ENCODE measurements at places on chromosomes 7 and 10.
A peak's percentile ranks its signal among the peaks of the same experiment; 100 is the strongest.

DNA sequence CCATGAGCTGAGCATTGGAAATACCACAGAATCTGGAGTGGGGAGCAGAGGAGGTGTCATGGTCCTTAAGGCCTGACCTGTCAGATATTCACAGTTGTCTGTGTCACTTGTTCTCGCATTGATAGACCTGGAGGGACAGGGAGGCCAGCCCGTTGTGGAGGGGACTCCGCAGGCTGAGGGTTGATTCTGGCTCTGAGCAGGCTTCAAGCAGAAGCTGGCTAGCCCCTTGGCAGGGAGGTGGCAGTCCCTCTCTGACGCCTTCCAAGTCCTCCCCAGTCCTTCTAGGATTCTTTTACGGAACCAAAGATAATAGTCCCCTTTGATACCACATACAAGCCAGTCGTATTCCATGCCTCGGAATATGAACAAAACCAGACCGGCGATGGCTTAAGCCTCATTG lies 65.4 kb downstream of the GRK5 start:
- no peak for DNase-seq

- no peak for DNase-seq
Measured at GRCh38 chr7:145263886-145264285, 428.0 kb upstream of the TPK1 start.

DNA sequence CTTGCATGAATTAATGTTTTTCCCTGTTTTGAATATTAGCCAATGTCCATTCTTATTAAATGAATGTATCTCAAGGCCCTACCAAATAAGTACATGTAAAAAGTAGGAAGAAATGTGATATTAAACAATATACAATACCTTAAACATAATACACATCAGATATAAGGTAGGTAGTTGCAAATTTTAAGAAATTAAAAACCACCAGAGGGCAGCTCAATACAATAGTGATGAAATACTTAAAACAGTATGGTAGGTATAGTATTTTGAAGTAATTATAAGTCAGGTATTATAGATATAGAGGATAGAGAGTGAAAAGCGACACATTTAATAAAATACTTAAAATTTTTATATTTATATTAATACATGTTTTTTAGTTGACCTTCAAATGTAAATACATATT lies 43.6 kb upstream of the CDK14 start:
- DNase-seq, result peak; percentile 25

DNA sequence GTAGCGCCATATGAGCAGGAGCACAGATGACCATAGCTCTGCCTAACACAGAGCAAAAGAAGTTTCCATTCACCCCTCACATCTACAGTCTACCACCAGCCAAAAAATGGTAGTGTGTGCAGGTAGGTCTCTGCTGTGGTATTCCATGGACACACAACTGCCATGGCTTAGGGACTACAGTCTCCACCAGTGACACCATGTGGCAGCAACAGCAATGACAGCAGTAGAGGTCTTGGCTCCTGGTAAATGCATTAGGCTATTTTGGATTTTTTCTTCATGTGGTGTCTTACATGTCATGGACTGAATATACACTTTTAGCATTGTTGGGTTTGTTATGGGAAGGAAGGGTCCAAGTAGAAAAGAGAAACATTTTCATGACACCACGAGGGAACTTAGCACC lies 70.1 kb upstream of the CABCOCO1 start:
- DNase-seq, result no peak

DNA sequence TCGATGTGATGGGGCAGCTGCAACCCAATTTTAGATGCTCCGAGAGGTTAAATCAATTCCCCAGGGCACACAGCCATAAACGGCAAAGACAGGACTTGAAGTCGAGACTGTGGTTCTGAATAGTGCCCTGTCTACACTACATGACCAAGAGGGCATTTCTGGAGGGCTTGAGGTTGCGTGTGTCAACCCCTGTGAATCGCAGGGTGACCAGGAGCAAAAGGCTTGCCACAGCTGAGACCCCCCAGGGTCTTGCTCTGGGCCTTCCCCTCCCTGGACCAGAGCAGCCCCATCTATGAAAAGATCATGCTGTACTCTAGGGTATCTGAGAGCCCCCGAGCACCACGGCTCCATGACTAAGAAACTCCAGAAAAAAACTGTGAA lies 26.8 kb upstream of the RASGEF1A start:
- DNase-seq, result no peak

DNA sequence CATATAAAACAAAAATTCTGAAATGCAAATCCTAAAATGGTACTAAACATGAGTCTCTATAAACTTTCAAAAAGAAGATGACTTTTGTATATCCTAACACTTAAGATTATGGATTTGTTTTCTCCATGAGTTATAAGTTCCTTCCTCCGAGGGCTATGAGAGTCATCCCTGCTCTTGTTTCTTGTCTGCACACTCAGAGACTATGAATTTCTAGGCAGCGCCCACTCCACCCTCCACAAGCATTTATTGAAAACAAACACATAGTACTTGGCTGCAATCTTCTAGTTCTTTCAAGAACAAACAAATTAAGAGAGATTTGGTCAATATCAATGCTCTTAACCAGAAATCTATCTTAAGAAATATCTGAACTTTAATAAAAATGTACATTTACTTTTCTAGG lies 211.7 kb downstream of the DKK1 start:
- DNase-seq, result peak; percentile 8

DNA sequence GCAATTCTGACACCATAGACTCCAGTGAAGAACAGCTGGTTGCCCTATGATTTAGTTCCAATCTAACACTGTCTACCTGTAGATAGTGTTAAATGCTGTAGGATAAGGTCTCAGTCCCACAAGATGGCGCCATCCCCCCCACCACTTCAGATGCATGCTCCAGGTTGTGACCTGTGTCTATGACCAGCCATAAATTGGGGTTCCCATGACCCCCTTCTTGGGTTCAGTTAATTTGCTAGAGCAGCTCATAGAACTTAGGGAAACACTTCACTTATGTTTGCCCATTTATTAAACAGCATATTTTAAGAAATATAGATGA lies 13.1 kb downstream of the CCSER2 start:
- no peak for DNase-seq

DNA sequence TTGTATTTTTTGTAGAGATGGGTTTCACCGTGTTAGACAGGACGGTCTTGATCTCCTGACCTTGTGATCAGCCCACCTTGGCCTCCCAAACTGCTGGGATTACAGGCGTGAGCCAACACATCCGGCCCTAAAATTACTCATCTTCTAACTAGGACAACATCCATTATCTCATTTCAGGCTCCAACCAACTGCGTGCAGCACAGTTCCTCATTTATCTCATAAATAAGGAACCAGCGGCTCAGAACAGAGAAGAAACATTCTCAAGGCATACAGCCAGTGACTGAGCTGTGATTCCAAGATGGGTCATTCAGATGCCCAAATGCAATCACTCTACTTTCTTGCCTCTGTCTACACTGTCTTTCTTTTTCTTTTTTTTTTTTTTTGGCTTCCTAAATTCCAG lies 356.1 kb downstream of the ELMO1 start:
- no peak for DNase-seq

All from renal cortical epithelial cell (primary cell).